ENCODE measurements at places on chromosomes 4 and X.
A peak's percentile ranks its signal among the peaks of the same experiment; 100 is the strongest.

GRCh38 chr4:73740353-73740778 lies at the start of gene CXCL8:
TSS of gene CXCL8 (plus strand) at chr4:73740569. CDS start at chr4:73740659, 90 bp downstream.
- DNase-seq, result peak; percentile 67

DNA sequence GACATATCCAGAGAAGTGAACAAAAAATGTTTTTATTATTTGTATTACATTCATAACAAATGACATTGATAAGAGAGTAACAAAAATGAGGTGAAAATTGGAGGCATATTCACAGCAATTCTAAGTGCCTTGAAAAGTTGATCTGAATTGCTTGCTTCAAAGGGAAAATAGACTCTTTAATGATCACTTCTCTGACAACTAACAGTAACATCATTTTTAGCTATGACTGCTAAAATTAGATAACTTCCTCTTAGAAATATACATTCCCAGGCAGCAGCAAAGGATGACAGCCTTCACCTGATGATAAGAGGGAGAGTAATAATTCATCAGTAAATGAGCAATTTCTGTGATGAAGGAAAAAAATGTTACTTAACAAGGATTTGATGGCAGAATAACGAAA lies 472.5 kb downstream of the PCDH10 start:
- no peak for DNase-seq

DNA sequence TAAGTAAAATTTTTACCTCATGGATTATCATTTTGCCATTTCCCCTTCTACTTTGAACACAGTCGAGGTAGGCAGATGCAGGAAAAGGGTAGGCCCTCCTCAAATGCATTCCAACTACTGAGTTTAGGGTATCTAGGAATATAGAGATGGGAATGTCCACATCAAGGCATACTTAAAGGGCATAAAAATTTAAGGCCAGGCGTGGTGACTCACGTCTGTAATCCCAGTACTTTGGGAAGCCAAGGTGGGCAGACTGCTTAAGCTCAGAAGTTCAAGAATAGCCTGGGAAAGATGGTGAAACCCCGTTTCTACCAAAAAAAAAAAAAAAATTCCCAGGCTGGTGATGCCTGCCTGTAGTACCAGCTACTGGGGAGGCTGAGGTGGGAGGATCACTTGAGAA lies 146.5 kb downstream of the PDGFC start:
- no peak for DNase-seq

GRCh38 chrX:34578237-34578636 lies 78.8 kb downstream of the TMEM47 start:
- no peak for DNase-seq

- DNase-seq, result no peak
Measured at GRCh38 chr4:152894673-152895072, 41.5 kb upstream of the FHDC1 start.

DNA sequence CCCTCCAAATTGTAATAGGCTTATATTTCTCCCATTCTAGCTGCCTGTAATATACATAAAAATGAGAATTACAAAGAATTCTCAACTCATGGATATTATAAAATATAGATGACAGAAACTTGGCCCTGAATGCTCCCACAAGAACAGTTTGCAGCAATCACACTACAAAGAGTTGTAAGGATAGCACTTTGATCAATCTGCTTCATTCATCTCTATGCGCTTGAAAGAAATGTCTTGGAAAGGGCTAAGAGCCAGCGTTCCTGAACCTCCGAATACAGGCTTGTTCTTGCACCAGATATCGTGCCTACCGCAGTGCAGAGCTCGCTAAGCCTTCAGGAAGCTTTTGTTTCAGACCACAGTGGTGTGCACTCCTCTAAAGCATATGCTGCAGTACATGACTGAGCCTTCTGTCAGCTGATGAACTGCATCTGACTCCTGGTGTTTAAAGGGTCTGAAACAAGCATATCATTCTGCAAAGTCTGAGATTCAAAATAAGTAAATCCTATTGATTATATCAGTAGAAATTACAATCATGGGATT lies 417.6 kb upstream of the ZFP42 start:
- no peak for DNase-seq

DNA sequence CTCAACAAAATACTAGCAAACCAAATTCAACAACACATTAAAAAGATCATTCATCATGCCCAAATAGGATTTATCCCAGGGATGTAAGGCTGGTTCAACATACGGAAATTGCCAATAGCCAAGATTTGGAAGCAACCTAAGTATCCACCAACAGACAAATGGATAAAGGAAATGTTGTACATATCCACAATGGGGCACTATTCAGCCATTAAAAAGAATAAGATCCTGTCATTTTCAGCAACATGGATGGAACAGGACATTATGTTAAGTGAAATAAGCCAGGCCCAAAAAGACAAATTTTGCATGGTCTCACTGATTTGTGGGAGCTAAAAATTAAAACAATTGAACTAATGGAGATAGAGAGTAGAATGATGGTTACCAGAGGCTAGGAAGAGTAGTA lies 82.0 kb upstream of the FAM241A start:
- DNase-seq, result no peak

DNA sequence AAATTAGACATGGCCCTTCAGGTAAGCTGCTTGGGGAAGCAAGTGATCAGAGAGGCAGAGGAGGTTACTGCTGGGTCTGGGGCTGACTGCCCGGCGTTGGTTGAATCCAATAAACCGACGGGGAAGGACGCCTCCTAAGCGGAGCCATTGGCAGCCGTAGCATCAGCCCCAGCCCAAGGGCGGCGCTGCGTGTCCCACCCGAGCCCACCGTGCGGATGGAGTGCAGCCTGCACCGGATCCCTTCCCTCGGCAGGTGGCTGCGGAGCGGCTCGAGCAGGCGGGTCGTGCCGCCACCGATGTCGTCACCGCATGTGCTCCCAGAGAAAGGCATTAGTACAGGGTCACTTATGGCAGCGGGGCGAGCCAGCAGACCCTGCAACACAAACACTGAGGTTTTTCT lies 82.1 kb downstream of the ALPK1 start:
- no peak for DNase-seq
